ENCODE measurements at places on chromosomes 1 and 21.

DNA sequence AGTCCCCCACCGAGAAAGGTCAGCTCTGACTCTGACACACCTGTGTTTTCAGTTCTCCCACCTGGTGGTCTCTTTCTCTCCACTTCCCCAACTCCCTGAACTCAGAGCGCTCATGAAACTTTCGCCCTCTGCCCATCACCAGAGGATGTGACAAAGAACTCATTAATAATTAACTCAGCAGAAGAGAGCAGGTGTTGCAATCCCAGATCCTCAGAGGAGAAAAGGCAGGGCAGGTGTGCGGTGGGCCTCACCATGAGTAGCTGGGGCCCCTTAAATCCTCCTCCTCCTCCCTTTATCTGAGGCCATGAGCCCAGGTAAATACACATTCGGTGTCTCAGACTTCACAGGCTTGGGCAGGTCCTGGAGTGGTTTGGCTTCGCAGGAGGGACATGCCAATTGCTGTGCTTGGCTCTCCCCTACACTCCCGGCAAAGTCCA lies 1.7 kb upstream of the LAMB3 start:
- no peak for DNase-seq

GRCh38 chr1:151054971-151055547 lies 4.4 kb downstream of the CDC42SE1 start:
- DNase-seq = no peak

DNA sequence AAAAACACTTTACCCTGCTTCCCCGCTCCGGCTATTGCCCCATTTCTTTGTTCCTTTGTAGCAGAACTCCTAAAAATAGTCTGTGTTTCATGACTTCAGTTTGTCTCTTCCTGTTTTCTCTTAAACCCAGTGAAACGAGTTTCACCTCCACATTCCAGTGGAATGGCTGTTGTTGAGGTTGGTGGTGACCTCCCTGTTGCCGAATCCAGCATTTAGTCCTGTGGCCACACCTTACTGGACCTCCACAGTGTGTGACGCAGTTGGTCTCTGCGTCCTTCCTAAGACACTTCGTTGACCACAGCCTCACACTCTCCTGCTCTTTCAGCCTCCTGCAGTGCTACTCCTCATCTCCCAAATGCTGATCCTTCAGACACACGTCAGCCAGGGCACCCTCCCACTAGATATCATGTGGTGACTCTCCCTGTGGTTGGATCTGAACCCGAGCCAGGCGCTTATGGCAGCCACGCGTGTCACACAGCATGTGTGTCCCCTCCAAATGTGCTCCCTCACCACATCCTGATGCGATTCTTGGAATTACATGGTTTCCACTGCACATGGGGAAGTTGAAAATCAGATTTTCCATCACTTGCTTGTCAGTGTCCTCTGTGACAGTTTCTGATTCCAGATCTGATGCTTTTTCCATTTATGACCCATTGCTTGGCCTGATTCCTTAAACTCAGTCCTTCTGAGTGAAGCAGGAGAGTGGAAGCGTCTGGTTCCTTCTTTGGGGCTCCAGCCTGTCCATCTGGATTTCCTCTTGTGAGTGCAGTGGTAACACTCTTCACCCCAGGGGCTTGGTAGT lies 99.1 kb upstream of the ARTN start:
- no peak for DNase-seq

GRCh38 chr1:231951374-231951773 lies 324.8 kb downstream of the DISC1 start:
- DNase-seq = no peak

- no peak for DNase-seq
Observed at GRCh38 chr21:43716376-43717165, 2.4 kb upstream of the PDXK start.

GRCh38 chr1:224762046-224762445 lies 145.9 kb downstream of the CNIH3 start:
- DNase-seq = no peak

GRCh38 chr1:167054531-167054930 lies 35.6 kb downstream of the GPA33 start:
- no peak for DNase-seq

DNA sequence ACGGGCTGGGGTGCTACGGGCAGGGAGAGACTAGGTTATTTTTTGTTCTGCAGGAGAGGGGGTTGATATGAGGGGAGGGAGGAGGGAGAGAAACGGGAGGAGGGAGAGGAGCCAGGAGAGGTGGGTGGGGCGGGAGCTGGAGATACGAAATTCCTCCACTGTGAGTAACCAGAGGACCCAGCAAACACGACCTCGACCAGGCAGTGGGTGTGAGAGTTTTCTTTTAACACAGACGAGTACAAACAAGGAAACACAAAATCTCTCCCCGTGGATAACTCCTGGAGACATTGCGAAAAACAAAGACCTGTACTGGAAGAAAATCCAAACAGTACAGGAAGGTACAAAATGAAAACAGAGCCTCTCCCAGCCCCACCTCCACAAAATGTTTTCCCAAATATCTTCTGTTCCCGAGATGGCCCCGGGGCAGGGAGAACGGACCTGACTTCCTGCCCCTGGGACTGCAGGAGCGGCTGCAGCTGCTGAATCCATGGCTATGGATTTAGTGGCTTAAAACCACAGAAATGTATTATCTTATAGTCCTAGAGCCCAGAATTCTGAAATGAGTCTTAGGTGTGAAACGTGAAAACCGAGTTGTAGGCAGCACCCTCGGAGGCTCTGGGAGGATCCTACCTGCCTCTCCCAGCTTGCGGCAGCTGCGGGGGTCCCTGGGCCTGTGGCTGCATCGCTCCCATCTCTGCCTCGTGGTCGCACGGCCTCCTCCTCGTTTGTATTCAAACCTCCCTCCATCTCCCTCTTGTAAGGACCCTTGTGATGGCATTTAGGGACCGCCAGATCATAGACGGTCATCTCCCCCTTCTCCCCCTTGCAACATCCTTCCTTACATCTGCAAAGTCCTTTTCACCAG lies 82.2 kb downstream of the RIPK4 start:
- DNase-seq = no peak

DNA sequence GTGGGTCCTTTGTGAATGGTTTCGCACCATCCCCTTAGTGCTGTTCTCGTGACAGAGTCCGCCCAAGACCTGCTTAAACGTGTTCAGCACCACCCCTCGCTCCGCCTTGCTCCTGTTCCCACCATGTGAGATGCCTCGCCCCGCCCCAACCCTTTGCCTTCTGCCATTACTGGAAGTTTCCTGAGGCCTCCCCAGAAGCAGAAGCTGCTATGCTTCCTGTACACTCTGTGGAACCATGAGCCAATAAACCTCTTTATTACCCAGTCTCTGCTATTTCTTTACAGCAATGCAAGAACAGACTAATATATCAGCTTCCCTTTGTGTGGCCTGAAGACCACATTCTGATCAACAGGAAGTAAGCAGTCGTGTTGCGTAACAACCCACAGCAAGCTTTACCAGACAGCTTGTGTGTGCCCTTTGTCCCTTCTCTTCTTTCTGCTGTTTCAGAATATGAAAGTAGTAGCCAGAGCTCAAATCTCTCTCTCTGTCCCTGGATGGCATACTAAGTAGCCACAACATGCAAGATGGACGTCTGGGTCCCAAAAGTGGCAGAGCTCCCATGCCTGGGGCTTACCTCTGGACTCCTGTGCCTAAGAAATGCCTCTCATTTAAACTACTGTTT lies 14.1 kb downstream of the HENMT1 start:
- DNase-seq = peak; percentile 60

GRCh38 chr1:36565576-36566501 lies 83.1 kb upstream of the CSF3R start:
- DNase-seq = no peak

- no peak for DNase-seq
Observed at GRCh38 chr1:3351449-3352298, 102.8 kb upstream of the ARHGEF16 start.

GRCh38 chr1:204834752-204835151 lies 35.9 kb upstream of the NFASC start:
- no peak for DNase-seq

DNA sequence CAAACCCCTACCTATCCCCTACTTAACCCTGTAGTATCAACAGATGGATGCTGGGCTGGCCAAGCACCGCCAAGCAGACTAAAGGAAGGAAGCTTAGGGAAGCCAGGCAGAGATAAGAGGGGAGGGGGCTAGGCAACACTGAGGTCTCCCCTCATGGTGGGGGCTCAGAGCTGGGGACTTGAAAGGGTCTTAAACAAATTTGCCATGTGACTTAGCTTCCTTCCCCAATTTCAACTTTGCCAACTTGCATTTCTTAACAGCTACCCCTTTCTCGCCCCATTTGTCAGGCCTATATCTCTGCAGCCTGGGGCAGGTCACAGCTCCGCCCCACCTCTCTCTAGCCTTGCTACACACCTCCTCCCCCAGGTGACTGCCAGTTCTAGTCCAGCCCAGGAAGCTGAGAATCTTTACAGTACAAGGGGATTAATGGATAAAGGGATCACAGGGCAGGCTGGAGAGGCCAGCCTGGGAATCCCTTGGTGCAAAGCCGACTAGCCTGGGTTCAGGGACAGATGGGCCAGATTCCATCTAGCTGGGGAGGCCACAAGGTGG lies 3.4 kb downstream of the KIF21B start:
- DNase-seq = no peak

- DNase-seq = no peak
Observed at GRCh38 chr1:50326026-50326425, 97.2 kb downstream of the DMRTA2 start.

DNA sequence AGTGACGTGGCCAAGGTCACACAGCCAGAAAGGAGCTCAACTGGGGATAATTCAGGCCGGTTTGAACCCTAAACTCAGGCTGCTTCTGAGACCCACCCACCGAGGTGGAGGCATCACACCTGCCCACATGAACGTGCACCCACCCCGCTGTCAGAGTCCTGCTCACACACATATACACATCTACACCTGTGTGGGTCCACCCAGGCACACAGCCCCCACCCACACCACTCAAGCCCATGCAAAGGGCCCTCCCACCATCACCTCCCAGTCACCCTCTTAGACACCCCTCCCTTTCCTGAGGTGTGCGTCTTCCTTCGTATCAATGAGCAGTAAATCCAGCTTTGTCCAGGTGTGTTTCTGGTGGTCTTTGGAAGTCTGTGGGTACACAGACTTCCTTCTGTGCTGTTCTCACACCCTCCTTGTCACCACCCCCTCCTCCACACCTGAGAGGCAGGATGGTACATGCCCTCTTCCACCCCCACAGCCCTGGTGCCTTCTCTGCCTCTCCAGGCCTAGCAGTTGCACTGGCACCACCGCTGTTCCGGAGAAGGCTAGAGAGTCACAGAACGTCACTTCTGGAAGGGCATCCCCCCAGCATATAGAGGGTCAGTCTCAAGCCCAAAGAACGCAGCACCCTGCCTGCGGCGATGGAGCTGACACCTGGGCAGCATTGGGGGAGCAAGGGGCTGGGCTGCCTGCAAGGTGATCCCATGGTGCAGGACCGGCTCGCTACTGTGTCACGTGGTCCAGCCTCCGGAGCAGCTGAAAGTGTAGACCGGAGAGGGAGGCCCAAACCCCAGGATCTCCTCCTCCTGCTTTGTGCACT lies 18.9 kb upstream of the FAM131C start:
- DNase-seq = no peak

- DNase-seq = no peak
Observed at GRCh38 chr21:34974162-34974981, 74.7 kb downstream of the RUNX1 start.

DNA sequence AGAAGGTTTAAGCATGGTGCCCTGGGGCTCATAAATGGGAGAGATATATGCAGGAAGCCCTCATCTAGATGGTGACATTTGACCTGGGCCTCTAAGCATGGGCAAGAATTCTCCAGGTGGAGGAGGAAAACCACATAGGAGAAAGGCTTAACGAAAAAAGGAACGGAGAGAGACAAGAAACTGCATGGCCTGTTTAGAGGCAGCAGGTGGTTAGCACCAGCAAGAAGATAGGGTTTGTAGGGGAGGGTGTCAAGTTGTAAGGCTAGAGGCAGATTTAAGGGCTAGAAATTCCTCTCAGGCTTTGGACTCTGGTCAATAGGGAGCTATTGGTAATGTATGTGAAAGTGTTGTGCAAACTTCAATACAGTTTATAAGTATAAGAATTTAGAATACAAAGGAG lies 8.2 kb upstream of the MAPKAPK2 start:
- DNase-seq = no peak

- no peak for DNase-seq
Observed at GRCh38 chr1:2379733-2380404, 11.5 kb downstream of the MORN1 start.

Measured in stimulated activated CD8-positive, alpha-beta memory T cell treated with anti-CD3 and anti-CD28 coated beads, Interleukin-2, amount 100 ng/mL, for 48 hours (primary cell).